ENCODE measurements at places on chromosomes 11 and 22.

GRCh38 chr11:945986-946385, 20.3 kb downstream of the AP2A2 start:
- DNase-seq = no peak

GRCh38 chr22:38989466-38989865, 7.3 kb downstream of the APOBEC3B start:
- DNase-seq = no peak

DNA sequence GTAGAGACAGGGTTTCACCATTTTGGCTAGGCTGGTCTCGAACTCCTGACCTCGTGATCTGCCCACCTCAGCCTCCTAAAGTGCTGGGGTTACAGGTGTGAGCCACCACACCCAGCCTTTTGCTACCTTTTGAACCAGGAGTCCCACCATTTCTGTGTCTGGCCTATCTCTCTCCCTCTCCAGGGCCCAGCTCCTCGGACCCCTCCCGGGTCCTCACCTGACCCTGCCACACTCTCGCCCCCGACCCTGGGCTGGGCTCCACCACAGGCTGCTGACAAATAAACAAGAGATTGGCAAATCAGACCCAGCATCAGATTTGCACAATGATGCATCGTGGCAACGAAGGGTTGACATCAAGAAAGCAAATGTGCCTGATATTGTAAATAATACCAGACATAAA, 8.8 kb downstream of the KRTAP5-5 start:
- DNase-seq = no peak

GRCh38 chr11:57659669-57660068, 2.1 kb downstream of the CLP1 start:
- DNase-seq = no peak

- DNase-seq = no peak
Observed at GRCh38 chr11:27282806-27283205, 80.2 kb downstream of the CCDC34 start.

DNA sequence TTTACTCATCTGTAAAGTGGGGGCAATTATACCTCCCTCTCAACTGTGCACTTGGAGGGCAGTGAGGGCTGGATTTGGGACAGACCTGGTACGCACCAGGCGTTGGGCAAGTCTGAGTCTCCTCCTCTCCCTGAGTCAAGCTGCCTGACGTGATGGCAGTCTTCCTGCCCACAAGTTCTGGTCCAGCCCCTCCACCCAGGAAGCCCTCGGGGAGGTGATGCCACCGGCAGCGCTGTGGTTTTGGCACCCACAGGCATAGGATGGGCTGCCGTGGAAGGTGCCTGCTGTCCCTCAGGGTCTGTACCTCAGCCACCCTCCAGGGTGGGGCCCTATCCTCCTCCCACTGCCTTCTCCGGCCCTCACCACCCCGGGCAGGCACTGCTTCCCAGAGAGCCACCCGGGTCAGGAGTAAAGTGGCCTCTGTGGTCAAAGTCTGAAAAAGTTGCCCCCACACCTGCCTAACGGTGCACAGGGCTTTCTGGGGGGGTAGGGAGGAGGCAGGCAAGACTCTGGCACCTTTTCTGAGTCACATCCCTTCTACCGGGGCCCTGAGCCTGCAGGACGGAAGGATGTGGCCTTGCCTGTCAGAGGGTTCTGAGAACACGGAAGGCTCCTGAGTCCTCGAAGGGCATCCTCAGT, 6.5 kb upstream of the APOBEC3H start:
- DNase-seq = no peak

DNA sequence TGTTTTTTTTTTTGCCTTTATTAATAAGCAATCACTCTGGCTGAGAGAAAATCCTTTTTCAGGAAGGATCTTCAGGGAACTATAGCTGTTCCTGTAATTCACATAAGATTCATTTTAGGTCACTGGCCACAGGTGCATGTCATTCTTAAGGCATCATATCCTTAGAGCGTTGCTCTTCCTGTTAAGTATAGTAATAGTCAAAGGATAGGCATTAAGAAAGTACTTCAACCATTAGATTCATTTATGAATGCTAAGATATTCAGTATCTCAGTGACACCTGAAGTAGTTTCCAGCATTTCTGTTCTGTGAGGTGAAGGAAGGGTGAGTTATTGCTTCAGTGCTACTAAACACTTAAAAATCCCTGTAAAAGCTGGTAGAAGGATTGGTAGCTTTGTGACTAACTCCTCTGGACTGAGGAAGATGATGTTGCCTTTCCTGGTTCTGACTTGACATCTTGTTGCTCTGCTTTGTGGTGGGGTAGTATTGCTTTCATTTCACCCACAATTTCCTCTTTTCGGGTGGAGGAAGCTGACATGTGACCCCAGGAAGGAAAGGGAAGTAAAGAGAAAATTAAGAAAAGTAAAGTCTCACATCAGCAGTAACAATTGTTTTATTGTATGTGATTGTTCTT, 34.7 kb downstream of the RNF169 start:
- no peak for DNase-seq

DNA sequence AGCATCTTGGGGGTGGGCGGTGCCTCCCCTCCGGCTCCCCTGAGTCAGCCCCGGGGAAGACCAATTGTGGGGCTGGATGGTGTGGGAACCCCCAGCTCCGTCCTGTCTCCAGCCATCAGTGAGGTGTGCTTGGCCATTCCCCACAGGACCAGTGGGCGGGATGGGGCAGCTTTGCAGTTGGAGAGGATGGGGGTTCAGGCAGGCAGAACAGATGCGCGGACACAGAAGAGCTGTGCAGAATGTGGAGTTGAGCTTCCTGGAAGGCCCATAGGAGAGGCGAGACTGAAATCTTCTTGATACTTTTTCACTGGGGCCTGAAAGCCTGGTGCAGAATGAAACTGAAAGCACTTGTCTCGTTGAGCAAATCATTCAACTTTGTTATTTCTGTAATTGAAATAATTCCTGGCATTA, 23.8 kb downstream of the PARVB start:
- no peak for DNase-seq

- DNase-seq = no peak
Observed at GRCh38 chr11:27420217-27420616, 52.4 kb downstream of the LGR4 start.

GRCh38 chr11:34161361-34161760, 55.9 kb downstream of the NAT10 start:
- DNase-seq = no peak

DNA sequence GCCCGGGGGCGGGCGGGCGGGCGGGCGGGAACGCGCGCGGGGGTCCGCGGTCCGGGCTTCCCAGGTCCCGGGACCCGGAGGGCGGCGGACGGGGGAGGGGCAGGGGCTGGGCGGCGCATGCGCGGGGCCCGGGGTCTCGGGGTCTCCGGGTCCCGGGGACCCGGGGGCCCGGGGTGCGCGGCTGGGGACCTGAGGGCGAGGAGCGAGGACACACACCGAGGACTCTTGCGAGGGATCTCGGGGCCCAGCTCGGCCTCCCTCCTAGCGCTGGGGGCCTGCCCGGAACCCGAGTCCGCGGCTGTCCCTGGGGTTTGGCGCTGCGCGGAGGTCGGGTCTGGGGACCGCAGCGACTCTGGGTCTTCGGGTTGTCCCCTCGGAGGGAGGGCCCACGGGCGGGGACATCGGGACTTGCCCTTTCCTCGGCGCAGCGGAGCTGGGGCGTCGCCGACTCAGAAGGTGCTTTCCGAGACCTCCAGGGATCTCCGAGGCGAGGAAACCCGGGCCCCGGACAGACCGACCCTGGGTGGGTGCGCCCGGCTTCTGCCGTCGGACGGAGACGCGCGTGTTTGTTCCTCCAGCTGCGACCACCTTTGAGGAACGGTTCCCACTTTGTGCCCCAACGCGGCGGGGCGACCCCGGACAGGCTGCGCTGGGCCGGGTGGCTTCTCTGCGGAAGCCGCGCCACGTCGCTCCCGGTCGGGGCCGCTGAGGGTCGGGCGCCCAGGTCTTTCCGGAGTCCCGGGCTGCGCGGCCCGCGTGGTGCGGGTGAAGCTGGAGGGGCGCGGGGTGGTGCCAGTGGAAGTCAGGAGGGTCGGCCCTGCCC, 540 bp downstream of the PPARA start:
- DNase-seq = no peak

GRCh38 chr11:105393326-105393725, 216.5 kb upstream of the GRIA4 start:
- DNase-seq = no peak

DNA sequence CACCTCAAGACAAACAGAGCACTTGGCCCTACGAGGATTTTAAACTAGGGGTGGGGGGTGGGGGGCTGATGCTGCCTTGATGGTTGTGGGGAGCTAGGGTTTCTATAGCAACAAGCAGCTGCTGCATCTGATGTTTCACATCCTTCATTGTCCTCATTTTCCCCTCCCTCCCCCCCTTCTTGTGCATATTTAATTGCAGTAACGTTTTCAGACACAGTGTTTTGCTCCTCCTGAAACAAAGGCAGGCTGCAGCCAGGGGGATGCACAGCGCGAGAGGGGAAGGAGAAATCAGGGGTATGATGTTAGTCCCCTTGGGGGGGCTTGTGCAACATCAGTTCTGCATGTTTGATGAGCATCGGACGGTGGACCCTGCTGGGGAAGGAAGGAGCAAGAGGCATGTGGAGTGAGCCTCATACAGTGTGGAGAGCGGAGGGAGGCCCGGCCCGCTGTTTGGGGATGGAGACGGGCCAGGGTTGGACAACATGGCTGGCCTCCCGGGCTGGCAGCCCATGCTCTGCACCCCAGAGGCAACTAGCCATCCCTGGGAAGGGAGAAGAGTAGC, 208.3 kb downstream of the CEP164 start:
- no peak for DNase-seq

GRCh38 chr11:70698871-70699270, 300.5 kb downstream of the CTTN start:
- DNase-seq = no peak

DNA sequence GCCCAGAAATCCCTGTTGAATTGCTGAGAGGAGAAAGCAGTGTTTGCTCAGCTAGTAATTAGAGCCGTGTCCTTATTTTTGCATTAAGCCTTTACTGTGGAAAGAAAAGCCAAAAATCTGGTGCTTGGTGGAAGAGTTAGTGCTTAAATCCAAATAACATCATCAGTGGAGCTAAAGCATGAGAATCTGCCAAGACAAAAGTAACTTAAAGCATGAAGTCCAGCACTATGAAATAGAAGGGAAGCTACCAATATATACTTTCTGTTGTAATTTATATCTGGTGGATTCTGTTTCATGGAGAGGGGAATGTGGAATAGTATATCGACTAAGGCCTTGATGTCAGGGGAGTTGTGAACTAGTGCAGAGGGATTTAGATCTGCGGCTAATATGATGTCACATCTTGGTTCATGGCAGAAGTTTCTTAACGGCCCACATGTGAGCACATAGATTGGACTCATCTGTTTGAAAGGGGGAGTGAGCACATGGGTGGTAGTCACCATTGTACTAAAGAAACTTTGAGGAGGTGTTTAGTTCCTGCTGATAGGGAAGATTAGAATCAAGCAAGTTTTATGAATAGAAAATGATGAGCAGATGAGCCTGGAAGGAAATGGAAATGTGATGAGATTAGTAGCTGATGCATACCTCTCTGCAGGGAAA, 224.4 kb upstream of the MTNR1B start:
- DNase-seq = no peak

DNA sequence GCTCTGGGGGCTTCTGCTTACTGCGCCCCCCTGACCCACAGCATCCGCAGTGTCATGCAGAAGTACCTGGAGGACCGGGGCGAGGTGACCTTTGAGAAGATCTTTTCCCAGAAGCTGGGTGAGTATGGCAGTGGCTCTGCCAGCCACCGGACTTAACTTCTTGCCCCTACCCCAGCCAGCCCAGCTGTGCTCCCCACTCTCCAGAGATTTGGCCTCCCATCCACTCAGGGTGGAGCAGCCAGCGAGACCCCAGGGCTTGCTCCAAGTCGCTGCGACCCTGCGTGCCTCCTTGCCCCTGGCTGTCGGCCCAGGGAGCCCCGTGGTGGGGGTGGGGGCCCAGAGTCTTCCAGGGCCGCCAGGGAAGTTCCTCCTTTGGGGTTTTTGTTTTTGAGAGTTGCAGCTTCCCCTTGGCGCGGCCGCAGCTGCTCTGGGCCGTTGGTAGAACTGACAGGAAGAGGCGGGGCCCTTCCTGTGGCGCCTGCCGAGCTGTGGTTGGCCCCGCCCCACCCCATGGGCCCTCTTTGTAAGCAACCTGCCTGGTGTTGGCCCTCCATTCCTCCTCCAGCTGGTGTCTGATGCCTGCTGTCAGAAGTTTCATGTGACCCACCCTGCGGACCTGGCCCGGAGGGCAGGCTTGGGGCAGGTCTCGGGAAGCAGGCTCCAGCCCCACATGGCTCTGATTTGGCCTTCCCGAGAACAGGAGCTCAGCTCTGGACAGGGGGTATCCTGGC, 11.1 kb downstream of the GRK2 start:
- no peak for DNase-seq

- DNase-seq = no peak
Observed at GRCh38 chr11:109902764-109903433, 190.3 kb upstream of the ZC3H12C start.

DNA sequence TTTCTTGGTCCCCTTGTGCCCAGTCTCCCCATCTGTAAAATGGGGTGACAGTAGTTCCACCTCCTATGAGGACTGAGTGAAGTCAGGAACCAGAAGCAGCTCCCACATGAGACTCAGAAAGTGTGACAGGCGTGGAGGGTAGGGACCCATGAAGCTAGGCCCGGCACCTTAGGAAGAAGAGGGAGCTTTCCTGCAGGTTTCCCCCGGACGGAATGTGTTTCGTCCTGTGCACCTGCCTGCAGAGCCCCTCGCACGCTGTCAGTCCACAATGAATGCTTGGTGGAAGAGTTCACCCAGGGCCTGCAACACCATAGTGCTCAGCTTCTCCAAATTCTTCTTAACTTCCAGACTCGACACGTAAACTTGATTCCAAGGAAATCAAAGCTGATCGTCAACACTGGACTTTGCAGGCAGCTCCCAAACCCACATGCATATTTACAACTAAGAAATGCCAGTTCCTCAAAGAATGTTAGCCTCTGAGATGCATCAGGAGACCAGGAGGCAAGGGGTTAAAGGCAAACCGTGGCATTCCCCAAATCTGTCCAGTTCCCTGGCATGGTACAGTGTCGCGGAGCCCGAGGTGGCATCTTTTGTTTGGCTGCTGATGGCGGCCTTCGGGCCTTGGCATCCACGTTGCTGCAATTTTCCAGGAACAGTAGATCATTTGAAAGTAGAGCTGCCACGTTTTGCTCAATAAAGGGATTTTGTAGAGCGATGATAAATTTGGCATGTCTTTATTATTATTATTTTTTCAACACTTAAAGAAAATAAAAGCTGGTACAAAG, 15.4 kb downstream of the LRP5 start:
- no peak for DNase-seq

DNA sequence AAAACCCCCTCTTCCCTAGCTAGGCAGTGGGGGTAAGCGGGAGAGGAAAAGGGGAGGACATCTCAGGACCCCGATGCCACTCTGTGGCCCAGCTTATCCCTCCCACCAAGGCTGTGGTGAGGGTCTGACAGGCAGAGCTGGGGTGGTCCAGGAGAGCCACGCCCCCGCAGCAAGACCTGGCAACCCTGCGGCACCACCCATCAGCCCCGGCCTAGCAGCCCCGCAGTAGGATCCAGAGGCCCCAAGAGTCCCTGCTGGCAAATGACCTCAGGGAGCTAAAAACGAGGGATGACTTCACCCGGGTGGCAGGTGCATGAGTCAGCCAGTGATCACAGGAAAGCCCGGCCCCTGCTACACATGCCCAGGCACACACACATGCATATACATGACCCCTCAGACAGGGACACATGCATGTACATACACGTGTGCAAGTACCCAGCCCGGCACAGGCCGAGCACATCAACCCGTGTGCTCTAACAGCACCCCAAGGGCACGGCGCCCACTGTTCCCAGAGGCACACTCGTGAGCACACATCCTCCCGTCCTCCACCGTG, 32.3 kb downstream of the ARVCF start:
- DNase-seq = no peak

- DNase-seq = no peak
Observed at GRCh38 chr22:25334162-25334490, 114.7 kb downstream of the CRYBB2 start.

Data from brain pericyte (primary cell).